Bone marrow (tissue), 2 donors: ENCODE measurements at places on chromosomes 6 and 20.
A peak's percentile ranks its signal among the peaks of the same experiment; 100 is the strongest.

- no peak for DNase-seq
Measured at GRCh38 chr6:39876111-39876510, 58.2 kb downstream of the MOCS1 start.

DNA sequence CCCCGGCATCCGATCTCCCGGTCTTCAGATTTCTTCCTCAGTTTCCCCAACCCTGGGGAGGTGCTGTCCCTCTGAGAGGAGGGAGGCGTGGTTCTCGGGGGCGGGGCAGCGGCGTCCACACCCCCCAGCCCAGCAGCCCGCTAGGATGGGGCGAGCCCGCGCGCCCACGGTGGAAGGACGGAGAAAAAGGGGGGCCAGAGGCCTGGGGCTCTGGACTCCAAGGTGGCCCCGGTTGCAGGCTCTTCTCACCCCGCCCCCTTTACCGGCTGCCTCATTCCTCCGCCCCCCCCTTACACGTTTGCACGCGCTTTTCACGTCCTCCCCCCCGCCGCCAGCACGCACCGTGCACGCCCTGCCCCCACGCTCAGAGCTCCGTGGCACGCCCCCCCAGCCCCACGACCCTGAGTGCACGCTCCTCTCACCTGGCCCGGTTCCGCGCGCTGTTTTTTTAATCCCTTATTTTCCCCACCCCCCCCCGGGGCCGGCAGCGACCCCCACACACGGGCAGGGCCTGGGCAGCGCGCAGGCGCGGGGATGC lies 402 bp downstream of the ZBTB12 start:
- DNase-seq, result no peak

GRCh38 chr20:61979701-61980635 lies 85.7 kb downstream of the TAF4 start:
- DNase-seq, result no peak

DNA sequence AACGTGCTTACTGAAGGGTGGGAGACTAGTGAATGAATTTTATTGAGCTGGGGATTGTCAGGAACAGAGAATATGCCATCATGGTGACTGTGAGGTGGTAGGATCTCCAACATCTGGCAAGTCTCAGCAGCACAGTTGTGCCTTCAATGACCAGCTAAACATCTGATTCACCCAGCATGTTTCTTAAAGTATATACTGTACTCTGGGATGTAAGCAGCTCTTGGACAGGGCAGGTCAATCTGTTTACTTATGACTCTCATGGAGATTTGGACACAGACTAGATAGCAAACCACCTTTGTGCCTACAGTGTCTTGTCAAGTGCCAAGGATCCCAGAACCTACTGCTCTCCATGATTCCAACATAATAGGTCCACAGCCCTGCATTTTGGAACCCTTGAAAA lies 801.0 kb upstream of the CITED2 start:
- DNase-seq, result no peak

- no peak for DNase-seq
Measured at GRCh38 chr6:162702446-162702845, 25.1 kb downstream of the PRKN start.

GRCh38 chr6:99822741-99823512 lies 171.1 kb downstream of the MCHR2 start:
- DNase-seq, result no peak

GRCh38 chr6:15247500-15248450 lies 1.9 kb downstream of the JARID2 start:
- peak; percentile 62 for DNase-seq
